ENCODE measurements at places on chromosomes 2 and 18.

- no peak for DNase-seq
These were observed 1153.3 kb upstream of the TMEFF2 start for GRCh38 chr2:193348055-193348454.

GRCh38 chr2:174546519-174547506 is 50.8 kb downstream of the WIPF1 start:
- DNase-seq, result peak; percentile 49

DNA sequence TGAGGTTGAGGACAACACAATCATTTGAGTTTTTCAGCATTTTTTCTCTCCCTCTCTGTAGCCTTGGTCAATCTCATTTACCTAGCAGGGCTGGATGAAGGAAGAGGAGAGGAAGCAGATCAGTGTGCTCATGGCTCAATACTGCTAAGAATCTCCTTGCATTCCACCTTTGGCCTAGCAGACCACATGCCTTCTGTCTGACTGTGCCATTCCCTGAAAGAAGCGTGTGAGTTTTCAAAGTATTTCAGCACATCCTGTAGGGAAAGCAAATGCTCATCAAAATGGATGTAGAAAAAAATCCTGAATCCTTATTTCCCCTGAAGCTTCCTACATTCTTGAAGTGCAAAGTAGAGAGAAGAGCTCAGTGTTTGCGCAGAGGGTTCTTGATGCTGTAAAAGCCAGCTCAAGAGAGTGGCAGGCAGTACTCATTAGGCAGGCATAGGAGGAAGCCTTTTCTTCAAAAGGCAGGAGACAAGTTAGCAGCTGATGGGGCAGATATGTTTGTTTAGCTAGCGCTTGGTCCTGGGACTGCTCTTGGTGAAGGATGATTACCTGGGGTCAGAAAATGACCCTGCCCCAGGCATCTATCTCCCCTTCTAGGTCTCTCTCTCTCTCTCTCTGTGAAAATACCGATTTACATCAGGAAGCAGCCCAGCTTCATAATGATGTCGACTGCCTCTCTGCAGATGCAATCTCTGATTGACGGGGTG is 14.4 kb upstream of the PIK3C3 start:
- no peak for DNase-seq

DNA sequence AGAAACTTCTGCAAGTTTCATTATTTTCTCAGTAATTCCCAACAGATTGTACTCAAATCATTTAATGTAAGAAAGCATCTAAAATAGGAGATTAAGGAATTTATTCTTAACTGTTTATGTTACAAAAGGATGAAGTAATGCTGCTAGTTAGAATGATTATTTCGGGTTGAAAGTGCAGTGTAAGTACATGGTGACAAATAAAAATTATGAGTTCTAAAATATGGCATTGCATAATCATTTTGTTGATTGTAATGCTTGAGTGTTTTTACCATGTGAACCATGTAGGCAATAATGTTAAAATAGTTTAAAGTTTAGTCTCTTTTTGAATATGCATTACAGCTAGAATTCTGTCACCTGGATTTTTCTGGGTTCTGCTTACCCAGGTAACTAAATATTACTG is 149.0 kb upstream of the SP5 start:
- DNase-seq, result no peak

GRCh38 chr2:198611201-198611600 is 806.8 kb downstream of the PLCL1 start:
- DNase-seq, result no peak

DNA sequence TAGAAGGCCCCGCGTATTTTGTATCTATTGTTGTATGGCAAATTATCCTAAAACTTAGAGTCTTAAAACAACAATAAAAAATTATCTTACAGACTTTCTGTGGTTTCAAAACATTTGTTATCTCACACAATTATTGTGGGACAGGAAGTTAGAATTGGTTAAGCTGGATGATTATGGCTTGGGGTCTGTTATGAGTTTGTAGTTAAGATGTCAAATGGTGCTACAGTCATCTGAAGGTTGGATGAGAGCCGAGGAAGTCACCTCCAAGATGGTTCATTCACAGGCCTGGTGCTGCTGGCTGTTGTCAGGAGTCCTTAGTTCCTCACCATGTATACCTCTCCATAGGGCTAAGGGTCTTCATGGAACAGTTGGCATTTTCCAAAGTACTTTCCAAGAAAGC is 175.6 kb upstream of the FANCL start:
- no peak for DNase-seq

DNA sequence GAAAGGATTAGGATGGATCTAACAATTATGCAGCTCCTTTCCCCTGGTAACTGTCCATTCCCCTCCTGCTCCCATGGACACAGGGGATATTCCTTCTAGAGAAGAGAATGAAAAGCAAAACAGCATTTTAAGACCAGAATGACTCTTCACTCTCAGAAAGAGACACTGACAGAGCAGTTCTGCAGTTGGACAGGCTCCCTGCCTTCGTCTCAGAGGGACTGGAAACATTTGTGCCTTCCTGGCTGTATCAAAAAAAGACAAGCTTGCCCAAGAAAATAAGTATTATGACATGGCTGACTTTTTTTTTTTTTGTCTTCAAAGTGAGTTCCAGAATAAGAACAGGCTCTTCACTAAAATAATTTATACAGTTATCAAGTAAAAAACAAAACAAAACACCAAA is 9.5 kb downstream of the PID1 start:
- no peak for DNase-seq

DNA sequence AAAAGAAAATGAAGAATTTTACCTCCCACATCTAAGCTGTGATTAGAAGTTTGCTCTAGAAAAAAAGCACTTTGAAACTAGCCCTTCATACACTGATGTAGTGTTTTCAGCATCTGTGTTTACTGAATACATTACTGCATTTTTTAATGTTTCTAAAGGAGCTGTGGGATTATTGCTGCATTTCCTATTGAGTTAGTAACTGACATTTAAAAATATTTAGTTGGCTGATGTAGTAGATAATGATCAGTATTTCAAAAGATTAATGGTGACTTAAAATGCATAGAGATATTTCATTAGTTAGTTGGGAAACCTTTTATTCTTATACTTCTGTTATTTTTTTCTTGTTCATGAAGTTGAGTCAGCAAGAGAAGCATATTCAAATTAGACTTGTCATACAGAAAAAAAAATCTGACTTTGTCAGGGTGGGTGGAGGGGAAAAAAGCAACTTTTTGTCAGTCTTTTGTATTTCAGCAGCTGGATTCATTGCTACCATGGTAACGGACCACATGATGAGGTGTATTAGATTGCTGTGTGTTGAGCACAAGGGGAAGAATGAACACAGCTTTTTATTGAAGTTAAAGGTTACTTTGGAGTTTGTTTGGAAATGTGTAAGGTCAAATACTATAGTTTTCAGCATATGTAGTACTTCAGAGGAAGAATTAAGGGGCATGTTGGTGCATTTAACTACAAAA is at the start of gene DTNA:
Gene DTNA, plus strand, starts transcription at position 549 of the 692 bp plus-strand sequence. CDS start 45,679 bp downstream, outside the sequence.
- no peak for DNase-seq

DNA sequence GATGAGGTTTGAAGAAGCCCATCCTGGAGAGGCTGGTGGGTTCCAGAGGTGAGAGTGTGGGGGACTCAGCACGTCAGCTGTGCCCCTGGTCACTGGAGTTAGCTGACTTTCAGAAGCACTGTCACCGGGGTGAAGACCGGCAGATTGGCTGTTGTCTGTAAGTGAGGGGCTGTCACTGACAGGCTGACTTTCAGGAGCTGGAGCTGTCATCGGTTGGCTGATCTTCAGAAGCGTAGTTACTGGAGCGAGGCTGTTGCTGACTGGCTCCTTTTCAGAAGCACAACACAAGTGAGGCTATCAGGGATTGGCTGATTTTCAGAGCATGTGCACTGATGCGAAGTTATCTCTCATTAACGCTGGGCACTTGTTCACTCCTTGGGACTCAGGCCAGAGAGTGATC is 738.4 kb upstream of the ID2 start:
- peak; percentile 51 for DNase-seq

DNA sequence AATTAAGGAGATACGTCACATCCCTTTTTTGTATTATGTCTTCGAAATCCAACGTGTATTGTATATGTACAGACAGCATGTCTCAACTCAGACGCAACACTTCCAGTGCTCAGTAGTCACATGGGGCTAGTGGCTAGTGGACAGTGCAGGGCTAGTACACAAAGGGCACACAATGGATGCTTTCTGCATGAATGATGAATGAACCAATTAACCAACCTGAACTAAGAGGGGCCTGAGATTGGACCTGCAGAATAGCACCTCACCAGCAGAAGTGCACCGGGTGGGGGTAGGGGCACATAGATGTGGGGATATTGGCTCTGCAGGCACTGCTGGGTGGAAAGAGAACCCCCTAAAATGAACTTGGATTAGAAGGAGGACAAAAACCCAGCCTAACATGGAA is 20.7 kb downstream of the ST8SIA5 start:
- no peak for DNase-seq

GRCh38 chr2:162200636-162201035 is 42.6 kb downstream of the FAP start:
- DNase-seq, result no peak

GRCh38 chr2:208250388-208250787 is 4.5 kb downstream of the IDH1 start:
- no peak for DNase-seq
